ENCODE measurements at places on chromosomes 2 and 18. TPM values are rescaled to one million over a fixed set of nuclear protein-coding genes. Genes with fewer than 3 reads are reported as not detected.

ACTG2 gene
- total RNA-seq, result 1,843 TPM

CXXC1 gene
- total RNA-seq, result 54.3 TPM

VAMP5 gene
- total RNA-seq, result 60.3 TPM

DSC1 gene
- total RNA-seq, result not detected

YES1 gene
- 37.0 TPM for total RNA-seq

RAB6D gene
- not detected for total RNA-seq

LOXL3 gene
- total RNA-seq, result 27.1 TPM

GAD1 gene
- 6.9 TPM for total RNA-seq

NEU4 gene
- total RNA-seq, result 0.26 TPM

- DNase-seq, result no peak
Measured at GRCh38 chr2:160209516-160209856, 9.4 kb upstream of the ITGB6 start.

- peak; percentile 74 for DNase-seq
Measured at GRCh38 chr2:204260162-204260877, 285.0 kb upstream of the PARD3B start.

GRCh38 chr2:188519136-188519535, 227.5 kb downstream of the GULP1 start:
- DNase-seq, result no peak

DNA sequence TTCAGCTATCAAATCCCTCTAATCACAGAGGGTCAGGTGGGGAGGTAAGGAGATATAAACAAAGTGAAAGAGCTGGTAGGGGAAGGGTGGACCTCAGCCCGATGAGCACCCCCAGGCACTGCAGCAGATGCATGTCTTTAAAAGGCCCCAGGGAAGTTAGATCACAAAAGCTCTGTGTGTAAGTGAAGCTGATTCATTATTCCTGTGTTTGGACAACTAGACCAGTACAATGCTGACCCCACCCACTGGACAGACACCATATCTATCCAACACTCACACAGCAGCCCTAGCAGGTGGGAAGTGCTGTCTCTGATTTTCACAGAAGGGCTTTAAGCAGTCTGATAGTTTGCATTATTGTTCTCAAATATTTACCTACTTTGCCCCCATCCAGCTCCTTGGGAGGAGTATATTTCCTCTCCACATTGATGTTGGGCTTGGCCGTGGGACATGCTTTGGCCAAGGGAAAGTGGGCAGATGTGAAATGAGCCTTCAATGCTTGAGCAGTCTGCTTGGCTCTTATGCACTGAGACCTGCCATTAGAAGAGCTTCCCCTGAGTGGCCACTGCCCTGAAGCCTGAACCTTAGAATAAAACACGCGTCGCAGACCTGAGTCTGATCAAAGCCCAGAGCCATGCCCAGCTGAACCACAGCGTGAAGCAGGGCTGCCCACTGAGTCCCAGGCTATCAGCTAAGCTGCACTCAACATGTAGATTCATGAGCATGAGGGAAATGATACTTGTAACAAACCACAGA, 111.4 kb downstream of the COPS8 start:
- no peak for DNase-seq

- DNase-seq, result peak; percentile 83
Measured at GRCh38 chr18:74378179-74378682, 62.6 kb downstream of the C18orf63 start.

DNA sequence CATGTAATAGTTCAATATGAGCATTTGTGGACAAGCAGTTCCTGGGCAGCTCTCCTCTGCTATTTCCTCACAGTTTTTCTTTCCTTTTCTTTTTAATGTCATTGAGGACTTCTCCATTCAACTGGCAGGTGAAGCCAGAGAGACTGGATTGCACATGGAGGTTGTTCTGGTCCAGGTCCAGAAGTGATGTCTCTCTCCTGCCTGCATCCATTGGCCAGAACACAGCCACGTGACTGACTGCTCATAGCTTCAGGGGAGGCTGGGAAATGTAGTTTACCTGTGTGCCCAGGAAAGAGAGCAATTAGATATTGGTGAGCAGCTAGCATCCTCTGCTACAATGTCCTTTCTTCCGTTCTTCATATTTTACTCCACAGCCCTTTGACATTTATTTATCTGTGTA, 20.2 kb upstream of the ADAM23 start:
- no peak for DNase-seq

GRCh38 chr2:96404446-96405373, 69.1 kb downstream of the NCAPH start:
- peak; percentile 60 for DNase-seq

- DNase-seq, result no peak
Measured at GRCh38 chr2:70673041-70673647, 94.9 kb downstream of the ADD2 start.

- no peak for DNase-seq
Measured at GRCh38 chr2:198518935-198519334, 714.5 kb downstream of the PLCL1 start.

GRCh38 chr18:3584266-3584861, 134.4 kb downstream of the TGIF1 start:
- no peak for DNase-seq

DNA sequence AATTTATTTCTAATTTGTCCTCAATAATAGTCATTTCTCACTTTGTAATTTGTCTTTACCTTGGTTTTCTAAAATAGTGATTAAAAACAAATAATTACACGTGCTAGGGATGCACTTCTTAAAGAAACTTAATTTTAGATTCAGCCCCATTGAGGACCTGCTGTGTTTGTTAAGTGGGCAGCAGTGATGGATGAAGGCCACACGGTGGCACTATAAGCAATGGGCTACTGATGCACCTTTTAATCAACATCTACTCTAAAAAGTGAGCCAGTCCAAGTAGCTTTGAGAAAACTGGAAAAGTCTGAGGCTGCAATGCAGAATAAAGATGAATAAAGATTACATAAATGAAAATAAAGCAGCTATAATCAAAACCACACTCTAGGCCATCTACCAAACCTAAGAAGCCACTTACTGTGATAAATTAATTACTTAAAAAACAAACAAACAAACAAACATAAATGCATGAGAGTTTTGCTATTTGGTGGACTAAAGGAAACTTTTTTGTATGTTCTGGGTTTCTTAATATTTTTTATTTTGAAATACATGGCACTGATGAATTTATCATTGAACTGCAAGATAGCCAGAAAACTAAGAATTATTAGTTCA, 89.3 kb downstream of the PDE11A start:
- DNase-seq, result no peak

DNA sequence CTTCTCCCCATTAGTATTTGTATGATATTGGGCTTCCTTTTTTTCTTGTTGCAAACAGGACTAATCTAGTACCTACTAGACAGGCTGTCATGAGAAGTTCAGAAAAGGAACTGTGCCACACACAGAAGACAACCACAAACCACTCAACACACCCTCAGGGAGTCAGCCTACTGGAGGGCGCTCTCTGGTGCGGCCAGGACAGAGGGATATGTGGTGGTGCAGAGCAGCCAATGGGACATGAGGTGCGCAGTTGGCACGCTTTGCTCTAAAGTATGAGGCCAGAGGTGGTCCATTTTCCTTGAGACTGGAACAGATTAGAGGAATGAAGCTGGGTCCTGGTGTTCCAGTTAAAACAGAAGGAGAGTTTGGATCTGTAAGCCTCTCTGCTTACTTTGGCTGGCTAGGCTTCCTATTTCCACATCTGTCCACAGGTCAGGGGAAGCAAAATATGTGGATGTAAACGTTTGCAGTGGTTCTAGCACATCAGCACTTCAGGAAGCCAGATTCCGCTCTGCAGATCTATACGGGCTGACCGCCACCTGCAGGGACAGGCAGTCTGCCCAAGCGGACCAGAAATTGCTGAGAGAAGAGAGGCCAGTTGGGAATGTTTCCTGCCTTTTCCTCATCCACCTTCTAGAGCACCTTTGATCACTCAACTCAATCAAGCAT, 114.1 kb downstream of the GFPT1 start:
- DNase-seq, result peak; percentile 66

All from aorta (tissue), 5 donors.